Cerebellar nuclear complex (tissue), 1 donor: ENCODE measurements at places on chromosomes 2 and 18.

- DNase-seq, result no peak
These were observed 245.6 kb downstream of the ANAPC1 start for GRCh38 chr2:111638274-111638877.

GRCh38 chr18:79935098-79935480 lies 16.4 kb downstream of the SLC66A2 start:
- DNase-seq, result no peak

- no peak for DNase-seq
These were observed 60.9 kb downstream of the KCTD1 start for GRCh38 chr18:26487437-26487836.

DNA sequence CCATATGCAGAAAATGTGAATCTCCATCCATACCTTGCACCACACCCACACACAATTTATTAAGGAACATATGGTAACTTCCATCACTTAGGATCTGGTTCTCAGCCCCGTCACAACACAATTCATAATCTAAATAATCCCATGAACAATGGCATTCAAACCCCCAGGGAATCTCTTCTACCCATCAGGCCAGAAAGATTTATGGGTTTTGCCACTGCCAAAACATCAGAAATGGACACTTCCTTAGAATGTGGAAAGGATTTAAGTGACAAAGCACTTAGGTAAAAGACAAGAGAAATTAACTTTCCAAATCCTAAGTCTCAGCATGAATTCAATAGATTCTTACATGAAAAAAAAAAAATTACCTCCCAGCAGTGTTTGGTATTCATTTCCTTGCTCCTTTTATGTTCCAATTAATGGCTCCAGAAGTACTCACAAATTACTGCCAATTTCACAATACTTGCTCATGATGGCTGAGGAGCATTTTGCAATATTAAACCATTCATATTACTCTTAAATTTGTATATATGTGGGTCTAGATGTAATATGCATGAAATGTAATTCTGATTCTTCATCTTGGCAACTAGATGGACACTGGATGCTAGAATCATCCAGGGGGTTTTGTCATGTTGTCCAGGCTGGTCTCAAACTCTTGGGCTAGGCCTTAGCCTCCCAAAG lies 56.5 kb upstream of the TMEM247 start:
- DNase-seq, result no peak

DNA sequence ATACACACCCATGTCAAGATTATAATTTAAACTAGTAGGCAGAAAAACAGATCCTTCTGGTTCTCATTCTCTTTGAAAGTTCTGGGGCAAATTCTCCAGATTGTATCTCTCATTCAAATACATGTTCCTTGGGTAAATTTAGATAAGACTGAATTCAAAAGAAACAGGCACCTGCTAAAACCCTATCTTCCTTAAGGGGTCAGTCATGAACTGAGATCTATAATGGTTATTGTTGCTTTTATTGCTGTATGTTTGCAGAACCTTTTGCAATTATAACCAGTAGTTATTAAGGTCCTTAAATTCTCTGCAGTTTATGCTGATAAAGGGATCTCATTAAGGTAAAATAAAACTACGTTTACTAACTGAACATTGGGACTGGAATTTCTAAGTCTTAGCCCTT lies 83.5 kb downstream of the MYO5B start:
- DNase-seq, result no peak

- peak; percentile 46 for DNase-seq
These were observed 162.3 kb downstream of the ACKR3 start for GRCh38 chr2:236731767-236732580.

DNA sequence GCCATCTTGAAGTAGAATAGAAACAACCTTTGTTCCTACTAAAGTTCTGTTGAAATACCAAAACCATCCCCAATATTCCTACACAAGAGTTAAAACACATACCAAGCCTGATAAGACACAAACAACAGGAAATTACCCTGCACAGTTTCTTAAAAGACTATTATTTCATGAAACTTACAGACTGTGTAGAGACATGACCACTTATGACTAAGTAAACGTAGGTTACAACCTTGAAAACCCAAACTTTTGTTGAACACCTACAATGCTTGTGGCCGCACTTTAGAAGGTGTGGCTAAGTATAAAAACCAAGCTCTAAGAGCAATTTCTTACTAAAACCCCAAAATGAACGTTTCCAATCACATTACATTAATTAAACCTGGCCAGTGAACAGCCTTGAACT lies 2.0 kb downstream of the SMAD2 start:
- no peak for DNase-seq

DNA sequence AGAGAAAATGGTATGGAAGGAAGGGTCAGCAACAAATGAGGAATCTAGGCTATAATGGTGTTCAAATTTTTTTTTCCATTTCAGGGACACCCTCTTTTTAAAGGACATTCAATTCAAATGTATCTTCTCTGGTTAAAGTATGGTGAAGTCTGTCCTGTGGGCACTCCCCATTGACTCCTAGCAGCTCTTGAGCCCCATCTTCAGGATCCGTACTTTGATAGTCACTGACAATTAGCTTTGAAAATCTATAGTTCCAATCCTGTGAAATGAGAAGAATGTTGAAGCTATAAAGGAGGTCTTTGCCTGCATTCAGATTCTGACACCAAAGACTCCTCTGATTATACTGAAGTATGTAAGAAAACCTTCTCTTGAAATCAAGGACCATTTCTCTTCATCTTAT lies 43.3 kb downstream of the KCNH7 start:
- DNase-seq, result no peak

DNA sequence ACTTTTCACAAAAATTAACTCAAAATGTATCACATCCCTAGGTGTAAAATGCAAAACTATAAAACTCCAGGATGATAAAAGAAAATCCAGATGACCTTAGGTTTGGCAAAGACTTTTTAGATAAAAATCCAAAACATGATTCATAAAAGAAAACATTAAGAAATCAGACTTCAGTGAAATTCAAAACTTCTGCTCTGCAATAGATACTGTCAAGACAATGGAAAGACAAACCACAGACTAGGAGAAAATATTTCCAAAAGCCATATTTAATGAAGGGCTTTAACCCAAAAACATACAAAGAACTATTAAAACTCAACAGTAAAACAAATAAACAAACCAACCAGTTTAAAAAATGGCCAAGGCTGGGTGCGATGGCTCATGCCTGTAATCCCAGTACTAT lies 173.6 kb upstream of the SPOPL start:
- DNase-seq, result no peak

DNA sequence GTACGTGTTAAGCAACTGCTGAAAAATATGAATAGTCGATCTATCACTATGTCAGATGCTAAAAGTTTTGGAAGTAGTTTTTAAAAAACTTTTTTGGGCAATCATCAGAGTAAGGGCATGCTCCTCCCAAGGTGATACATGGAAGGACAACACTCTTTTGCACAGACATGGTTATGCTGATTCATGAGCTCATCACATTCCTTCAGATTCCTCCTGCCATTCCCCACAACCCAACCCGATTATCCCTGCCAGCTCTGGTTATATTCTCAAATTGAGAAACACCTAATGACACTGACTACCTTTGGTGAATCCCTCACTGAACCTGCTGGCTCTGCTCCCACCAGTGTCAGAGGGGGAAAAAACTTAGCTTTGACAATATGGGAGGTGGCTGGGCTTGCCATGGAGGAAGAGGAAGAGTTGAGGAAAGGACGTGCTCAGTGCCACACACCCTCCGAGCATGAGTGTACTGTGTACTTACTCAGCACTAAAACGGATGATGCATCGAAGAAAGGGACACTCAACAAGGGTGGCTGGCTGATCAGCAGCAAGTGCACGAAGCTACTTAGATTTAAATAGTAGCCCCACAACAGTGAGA lies 83.9 kb upstream of the RNU4ATAC start:
- DNase-seq, result no peak

DNA sequence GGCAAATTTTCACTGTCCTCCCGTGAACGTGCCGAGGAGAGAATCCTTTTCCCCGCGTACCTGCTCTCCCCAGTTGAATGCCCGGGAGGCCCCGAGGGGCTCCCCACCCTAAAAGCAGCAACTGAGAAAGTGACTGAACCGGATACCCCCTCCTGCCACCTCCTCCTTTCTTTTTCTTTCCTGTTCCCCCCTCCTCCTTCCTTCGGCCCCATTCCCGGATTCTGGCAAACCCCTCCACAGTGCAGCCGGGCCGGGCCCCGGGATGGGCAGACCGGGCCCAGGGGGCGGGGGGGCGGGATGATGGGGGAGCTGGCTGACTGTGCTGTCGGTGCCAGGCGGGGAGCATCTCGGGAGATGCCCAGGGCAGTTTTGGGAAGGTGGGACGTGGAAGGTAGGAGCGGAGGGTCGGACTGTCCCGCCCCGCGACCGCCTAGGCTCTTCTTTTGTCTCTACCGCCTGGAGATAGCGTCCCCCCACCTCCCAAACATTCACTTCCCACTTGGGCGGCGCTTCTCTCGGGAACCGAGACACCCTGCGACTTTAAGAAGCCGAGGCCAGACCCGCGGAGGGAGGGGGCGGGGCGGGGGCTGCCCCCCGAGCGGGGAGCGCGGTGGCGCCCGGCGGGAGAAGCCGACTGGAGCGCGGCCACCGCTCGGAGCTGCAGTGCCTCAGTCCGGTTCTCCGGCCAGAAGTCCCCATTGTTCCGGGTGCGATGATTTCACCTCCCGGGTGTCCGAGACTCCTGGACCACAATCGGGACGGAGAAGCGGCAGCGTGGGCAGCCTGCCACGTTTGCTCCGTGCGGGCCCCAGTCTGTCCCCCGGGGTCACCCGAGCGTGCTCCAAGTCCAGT lies 8.2 kb downstream of the DLX2 start:
- DNase-seq, result no peak

- no peak for DNase-seq
These were observed 248.5 kb upstream of the RND3 start for GRCh38 chr2:150735894-150736498.

DNA sequence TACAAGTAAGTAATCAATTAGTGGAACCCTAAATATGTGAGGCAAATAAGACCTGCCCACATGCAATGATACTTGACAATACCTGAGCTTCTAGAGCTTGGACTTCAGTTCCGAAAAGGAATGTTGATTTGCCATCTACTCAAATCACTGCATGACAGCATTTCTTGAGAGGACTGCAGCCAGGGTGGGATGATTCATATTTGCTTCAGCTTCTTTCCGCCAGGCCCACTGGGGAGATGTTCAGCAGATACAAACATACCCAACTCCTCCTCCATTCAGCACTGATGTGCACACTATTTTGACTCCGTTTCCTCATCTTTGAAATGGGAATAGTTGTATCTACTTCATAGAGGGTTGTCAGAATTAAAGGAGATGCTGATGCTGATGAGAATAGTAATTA lies 28.8 kb upstream of the TMEM177 start:
- no peak for DNase-seq

DNA sequence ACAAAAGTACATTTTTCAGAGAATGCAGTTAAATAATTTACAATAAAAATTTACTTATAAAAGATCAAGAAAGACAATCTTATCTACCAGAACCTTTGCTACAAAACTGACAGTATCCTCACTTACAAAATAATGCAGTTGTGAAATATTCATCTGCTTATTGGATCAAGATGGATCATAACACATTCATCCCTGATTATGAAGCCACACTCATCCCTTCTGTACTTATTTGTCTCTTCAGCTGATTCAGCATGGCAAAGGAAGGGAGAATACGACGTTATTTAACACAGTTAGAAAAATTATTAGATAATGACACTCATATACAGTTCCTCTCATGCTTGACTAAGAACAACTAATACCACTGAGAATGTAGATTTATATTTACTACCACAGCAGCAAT lies 46.4 kb downstream of the TCF4 start:
- no peak for DNase-seq

DNA sequence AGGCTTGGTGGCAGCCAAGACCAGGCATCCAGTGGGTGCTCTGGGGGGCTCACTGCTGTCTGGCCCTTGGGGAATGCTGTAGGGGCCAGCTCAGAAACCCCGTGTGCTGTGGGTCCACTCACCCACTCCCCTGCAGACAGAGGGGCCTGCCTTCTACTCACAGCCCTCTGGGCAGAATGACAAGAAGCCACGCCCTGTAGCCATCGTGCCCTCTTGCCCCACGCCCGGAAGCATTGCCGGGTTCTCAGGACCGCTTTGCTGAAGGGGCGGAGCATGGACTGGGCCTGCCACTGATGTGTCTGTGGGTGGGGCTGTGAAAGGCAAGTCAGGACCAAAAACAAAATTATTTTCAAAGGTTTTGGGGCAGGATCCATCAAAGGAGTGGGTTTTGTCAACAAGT lies 27.8 kb downstream of the GLI2 start:
- no peak for DNase-seq

GRCh38 chr2:77021161-77021560 lies 501.0 kb downstream of the LRRTM4 start:
- no peak for DNase-seq

DNA sequence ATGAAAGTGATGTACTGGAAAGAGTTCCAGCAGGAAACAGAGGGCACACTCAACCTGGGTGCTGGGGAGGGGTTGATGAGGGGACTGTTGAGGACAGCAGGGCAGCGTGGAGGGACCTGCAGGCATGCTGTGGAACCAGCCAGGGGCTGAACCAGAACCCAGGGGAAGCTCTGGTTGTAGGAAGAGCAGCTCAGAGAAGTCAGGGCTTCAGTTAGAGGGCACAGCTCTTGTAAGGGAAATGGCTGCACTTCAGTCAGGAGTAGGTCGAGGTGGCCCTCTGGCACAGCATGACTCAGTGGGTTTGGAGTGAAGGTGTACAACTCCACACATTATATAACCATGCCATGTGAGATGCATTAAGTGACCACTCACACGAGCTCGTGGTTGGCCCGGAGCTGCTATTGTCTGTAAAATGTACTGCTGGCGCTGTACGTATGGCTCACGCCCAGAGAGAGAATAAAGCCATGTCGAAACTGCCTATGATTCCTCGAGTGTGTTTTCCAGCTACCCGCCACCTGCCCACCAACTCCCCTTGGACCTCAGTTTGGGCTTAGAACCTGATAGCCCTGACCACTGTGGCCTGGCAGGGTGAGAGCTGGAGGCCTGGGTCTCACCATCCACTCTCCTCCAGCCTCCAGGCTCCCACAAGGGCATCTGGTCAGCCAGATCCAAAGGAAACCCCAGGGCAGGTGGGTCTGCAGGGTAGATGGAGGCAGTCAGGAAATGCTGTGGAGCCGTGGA lies 136.5 kb upstream of the HS6ST1 start:
- no peak for DNase-seq

GRCh38 chr2:121038891-121039616 lies 245.9 kb downstream of the TFCP2L1 start:
- no peak for DNase-seq

- DNase-seq, result no peak
These were observed 161.1 kb downstream of the ARL4C start for GRCh38 chr2:234335661-234336228.
